NK-92 treated with Interleukin-12 subunit alpha and Interleukin-12 subunit beta, amount 100 ng/mL, for 24 hours (cell line): ENCODE measurements at places on chromosomes 6 and 20.

DNA sequence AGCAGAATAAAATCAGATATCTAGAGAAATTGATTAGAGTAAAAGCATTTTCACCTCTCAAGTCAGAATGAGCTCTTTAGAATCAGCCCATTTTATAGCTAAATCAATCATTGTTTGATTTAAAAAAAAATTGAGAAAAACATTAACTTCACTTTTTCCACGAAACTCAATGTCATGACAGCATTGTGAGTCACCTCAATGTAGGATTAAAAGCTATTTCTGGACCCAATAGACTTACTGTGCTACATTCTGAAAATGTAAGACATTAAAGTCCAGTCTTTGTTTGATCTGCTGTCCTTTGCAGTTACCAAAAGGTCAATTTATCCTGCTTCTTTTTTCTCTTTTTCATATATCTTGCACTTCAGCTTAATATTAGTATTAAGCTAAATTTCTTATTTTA lies 519.4 kb upstream of the ZNF337 start:
- DNase-seq, result no peak

GRCh38 chr20:19301843-19302242 lies 89.4 kb downstream of the SLC24A3 start:
- DNase-seq, result no peak

DNA sequence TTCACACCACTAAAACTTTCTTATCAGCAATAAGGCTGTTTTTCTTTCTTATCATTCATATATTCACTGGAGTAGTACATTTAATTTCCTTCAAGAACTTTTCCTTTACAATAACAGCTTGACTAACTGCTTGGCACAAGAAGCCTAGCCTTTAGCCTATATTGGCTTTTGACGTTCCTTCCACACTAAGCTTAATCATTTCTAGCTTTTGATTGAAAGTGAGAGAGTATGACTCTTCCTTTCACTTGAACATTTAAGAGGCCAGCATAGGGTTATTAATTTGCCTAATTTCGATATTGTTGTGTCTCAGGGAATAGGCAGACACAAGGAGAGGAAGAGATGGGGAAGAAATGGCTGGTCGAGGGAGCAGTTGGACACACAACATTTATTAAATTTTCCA lies 23.6 kb downstream of the THEMIS start:
- DNase-seq, result no peak

- no peak for DNase-seq
These were observed 27.2 kb downstream of the DUSP22 start for GRCh38 chr6:319177-320131.

DNA sequence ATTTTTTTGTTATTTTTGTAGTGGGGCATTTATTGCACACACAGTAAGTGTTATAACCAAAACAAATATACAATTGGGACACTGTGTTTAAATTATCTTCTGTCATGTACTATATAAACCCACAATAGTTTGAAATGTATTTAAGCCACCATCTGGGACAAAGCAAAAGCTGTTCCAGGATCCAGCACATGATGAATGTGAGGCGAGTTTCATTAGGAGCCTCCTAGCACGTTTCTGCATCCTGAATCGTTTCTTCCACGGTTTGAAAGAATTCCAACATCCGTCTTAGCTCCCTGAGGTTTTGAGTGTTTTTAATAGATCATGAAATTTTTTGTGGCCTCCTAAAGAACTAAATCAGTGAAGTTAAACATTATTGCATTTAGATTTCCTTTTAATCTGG lies 65.8 kb downstream of the EYA4 start:
- DNase-seq, result no peak

- DNase-seq, result no peak
These were observed 214.6 kb downstream of the HDGFL1 start for GRCh38 chr6:22783931-22784330.

- DNase-seq, result no peak
These were observed 30.2 kb downstream of the DLL1 start for GRCh38 chr6:170260686-170261085.

- DNase-seq, result peak; percentile 54
These were observed 585 bp downstream of the PSMB9 start for GRCh38 chr6:32854376-32855178.

- DNase-seq, result no peak
These were observed 128.2 kb downstream of the FRK start for GRCh38 chr6:115932481-115932880.

DNA sequence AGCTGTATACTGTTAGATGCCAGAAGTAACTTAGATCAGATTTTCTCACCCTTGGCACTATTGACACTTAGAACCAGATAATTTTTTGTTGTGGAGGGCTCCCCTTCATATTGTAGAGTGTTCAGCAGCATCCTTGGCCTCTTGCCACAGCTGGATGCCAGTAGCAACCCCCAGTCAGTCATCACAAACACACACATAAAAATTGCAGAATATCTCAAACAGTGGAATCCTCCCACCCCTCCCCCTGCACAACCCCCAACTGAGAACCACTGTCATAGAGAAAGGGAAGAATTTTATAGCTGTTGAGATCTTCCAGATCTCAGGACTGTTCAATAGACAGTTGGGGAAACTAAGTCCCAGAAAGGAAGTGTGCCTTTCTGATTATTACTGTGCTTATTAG lies 81.2 kb upstream of the VSTM2L start:
- no peak for DNase-seq

GRCh38 chr6:121383478-121383877 lies 49.2 kb upstream of the TBC1D32 start:
- DNase-seq, result no peak

DNA sequence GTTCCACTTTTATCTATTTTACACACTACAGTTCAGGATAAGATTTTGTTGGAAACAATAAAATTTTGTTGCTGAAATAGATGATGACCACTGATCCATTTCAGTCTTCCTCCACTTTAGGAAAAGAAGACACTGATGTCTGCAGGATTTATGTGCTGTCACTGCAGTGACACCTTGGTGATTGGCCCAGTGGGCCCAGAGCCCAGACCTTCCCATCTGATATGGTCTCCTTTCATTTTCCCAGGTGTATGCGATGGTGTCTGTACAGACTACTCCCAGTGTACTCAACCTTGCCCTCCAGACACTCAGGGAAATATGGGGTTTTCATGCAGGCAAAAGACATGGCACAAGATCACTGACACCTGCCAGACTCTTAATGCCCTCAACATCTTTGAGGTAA lies 19.6 kb upstream of the ADGRF4 start:
- no peak for DNase-seq

DNA sequence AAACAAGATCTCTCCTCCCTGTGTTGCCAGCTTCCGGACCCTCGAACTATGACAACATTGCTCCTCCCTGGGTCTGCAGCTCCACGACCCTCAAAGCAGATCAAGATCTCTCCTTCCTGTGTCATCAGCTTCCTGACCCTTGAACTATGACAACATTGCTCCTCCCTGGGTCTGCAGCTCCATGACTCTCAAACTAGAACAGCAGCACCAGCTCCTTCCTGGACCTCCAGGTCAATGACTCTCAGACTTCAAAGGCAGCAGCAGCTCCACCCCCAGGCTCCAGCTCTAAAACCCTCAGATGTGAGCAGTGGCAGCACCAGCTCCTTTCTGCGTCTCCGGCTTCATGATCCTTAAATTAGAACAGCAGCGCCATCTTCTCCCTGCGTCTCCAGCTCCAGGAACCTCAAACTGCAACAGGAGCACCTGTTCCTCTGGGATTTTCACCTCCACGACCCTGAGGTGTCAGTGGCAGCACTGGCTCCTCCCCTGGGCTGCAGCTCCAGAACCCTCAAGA lies 341.0 kb upstream of the SULF2 start:
- no peak for DNase-seq

GRCh38 chr6:66198062-66198624 lies 491.1 kb upstream of the EYS start:
- DNase-seq, result no peak

DNA sequence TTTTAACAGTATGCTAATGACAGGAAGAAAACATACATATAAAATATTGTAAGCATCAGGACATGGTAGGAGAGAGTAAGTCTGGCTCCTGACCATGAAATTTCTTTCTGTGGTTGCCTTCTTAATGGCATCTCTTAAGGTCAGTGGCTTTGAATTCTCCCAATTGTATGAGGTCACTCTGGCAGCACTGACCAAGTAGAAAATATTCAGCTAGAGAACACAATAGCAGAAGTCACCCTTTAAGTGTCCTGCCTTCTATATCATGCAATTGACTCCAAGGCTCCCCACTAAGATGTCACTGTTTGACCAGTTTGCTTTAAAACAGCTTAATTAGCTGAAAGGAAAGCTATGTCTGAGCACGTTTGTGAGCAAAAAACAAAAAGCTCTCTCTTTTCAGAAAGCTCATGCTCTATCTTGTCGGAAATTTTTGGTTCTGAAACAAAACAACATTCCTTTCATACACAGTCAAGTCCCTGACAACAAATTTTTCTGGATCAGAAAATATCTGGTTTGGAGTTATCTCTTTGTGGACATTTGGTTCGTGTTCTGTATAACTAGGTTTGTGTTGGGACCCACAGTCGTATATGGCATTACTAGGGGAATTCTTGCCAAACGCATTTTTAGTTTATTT lies 120.9 kb upstream of the IFNGR1 start:
- no peak for DNase-seq

- DNase-seq, result no peak
These were observed 27.4 kb upstream of the SLC24A3 start for GRCh38 chr20:19185083-19185482.

DNA sequence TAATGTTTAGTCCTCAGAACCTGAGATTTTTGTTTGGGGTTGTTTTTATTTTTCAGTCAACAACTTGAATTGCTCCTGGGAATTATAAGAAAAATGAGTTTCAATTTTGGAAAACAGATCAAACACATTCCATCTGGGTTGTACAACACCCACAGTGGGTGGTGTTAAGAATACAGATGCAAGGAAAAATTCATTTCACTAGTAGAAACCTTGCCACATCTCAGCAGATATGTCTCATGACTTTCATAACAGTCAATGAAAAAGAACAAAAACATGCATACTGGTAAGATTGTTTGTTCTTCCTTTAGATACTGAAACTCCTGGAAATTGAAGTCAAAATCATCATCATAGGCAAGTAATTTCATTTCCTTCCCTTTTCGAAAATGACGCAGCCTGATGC lies 78.9 kb downstream of the MOXD1 start:
- no peak for DNase-seq

DNA sequence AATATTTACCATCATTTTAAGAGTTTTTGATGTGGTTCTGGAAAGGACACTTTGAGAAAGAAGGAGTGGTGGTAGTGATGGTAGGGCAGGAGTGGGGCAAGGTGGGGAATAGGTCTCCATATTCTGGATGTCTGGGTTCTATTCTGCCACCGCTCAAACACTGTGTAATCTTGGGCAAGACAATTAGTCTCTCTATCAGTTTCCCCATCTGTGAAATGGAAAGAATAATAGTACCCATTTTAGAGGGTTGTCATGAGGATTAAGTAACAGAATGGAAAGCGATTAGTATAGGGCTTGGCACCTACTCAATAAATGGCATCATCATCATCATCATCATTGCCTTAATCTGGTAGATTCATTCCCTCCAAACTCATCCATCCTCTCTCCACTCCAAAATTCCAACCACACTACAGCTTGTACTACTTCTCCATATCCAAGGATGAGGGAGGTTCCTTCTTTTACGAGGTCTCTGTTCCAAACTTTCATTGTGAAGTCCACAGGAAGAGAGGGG lies 982 bp upstream of the GGT7 start:
- DNase-seq, result no peak

DNA sequence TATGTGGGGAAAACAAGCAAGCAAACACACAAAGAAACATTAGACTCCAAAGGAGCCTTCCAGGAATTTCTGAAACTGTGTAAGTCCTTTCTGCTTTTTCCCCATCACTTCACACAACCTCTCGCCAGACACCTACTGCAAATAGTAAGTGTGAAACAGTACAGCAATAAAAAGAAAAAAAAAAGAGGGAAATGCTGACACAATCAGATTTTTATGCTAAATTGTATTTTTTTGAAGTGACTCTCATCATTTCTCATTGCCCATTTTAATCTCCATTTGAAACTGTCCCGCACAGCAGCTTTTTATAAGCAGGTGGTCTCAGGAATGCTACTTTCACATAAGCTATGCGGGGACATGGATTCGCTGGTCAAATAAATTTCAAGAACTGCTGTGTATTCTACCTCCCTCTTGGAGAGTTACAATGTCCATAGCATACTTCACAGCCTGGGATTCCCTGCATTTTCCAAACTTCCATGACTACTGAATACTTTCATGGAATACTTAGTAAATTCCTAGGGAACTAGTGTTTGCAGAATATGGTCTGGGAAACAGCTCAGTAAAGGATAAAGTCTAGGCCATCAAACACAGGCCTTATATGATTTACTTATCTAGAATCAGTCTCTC lies 139.9 kb upstream of the TSHZ2 start:
- no peak for DNase-seq

GRCh38 chr6:160667639-160668481 lies 3.8 kb upstream of the LPA start:
- DNase-seq, result no peak

- DNase-seq, result no peak
These were observed 55.2 kb upstream of the NOX3 start for GRCh38 chr6:155510879-155511278.

DNA sequence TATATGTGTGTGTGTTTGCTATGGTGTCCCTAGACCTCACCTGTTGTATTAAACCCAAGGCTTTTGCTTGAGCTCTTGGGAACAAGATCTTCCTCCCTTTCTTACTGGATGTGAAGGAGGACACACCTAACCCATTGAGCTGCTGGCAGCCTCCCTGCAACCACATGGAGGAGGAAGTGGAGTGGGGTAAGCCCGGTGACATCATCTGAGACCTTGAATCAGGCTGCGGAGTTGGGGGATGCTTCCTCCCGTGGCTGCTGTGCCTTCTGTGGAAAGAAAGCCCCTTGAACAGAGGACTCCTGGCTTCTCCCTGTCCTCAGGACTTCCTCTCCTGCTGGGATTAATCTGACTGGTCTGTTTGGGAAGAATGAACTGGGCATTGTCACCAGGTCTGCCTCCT lies 3.3 kb downstream of the CST11 start:
- DNase-seq, result no peak

DNA sequence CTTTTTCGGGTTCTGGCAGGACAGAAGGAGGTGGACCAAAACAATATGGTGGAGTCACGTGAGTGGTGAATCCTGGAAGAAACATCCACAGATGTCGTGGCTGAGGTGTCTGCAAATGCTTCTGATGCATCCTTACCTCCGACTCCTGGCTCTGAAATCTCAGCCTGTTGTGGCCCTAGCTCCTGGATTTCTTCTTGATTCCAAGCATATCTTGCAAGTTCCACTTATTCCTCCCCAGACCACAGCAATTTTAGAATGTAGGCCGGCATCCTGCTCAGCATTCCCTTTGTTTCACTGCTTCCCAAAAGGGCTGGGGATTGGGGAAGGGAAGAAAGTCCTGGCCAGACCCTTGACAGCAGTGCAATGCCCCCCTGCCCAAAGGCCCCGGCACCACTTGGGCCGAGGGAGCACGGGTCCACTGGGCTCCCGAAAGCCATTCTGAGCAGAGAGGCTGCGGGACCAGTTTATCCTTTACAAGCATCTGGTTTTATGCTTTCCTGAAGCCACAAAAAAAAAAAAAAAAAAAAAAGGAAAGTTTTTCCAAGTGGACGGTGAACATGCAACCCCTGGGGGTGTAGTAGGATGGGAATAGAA lies 200.9 kb upstream of the RNF24 start:
- no peak for DNase-seq
